ENCODE measurements at places on chromosomes 1 and 21. TPM values are rescaled to one million over a fixed set of nuclear protein-coding genes. Genes with fewer than 3 reads are reported as not detected.

- peak overlapping the region; percentile 79 for H3K27ac ChIP-seq
- DNase-seq, result no peak
- peaks cover 30% of the 10 kb centered on the region for H3K36me3 ChIP-seq
- no peaks in the 10 kb centered on the region for H3K27me3 ChIP-seq
- H3K4me1 ChIP-seq, result peaks cover 32% of the 10 kb centered on the region
- peak overlapping the region; percentile 88 for H3K4me3 ChIP-seq
These were observed 1.0 kb downstream of the ZBTB17 start for GRCh38 chr1:15974855-15975254.

DNA sequence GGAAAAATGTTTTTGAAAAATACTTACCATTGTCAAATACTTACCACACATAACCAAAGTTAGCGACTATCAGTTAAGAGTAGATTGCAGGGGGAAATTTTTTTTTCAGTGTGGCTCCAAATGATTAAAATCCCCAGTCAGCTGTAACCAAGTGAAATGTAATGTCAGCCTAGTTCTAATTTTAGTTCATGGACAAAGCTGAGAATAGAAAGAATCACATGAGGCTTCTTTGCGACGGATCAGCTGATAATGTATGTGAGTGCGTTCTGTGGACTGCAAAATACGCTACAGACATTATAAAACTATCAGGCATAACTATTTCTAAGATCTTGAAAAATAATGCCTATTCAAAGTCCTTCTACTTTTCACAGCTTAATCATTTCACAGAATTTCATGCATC lies at the start of gene LRRC39:
Gene LRRC39, minus strand, starts transcription at position 166 of the 400 bp plus-strand sequence. CDS start 9,740 bp downstream, outside the sequence.
- no peaks in the 10 kb centered on the region for H3K4me1 ChIP-seq
- DNase-seq, result no peak
- H3K27me3 ChIP-seq, result peaks cover 2% of the 10 kb centered on the region
- no peak within 1 kb of the TSS for H3K27ac ChIP-seq
- H3K4me3 ChIP-seq, result no peak within 1 kb of the TSS
- H3K36me3 ChIP-seq, result no peaks in the 10 kb centered on the region

DNA sequence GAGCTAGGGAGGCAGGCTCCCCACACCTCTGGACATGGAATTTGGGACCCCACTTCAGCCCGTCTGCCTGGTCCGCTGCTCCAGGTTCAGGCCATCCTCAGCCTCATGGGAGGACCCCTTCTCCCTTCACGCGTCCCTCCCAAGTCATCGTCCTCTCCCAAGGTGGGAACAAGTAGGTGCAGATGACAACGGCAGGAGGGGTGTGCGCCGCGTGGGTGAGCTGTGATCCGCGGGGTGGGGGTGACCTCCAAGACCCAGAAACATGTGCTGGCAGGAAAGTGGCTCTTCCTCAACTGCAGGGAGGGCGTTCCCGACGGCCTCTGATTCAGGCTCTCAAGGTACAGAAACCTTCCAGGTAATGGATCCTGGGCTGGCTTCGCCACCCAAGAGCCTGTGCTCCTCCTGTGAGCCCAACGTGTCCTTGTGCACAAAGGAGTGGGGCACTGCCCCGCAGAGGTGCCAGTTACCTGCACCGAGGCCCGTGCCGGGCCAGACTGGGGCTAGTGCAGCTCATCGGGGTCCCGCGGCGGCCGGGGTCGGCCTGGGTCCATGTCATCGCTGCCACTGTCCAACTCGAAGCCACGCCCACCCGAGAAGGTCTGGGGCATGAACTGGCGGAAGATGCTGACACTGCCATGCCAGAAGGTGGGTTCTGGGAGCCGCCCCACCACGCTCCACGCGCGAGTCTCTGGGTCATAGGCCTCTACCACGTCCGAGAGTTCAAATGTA lies 9.6 kb downstream of the KLHL21 start:
- H3K36me3 ChIP-seq, result peaks cover 65% of the 10 kb centered on the region
- no peak for DNase-seq
- H3K27me3 ChIP-seq, result no peaks in the 10 kb centered on the region

DNA sequence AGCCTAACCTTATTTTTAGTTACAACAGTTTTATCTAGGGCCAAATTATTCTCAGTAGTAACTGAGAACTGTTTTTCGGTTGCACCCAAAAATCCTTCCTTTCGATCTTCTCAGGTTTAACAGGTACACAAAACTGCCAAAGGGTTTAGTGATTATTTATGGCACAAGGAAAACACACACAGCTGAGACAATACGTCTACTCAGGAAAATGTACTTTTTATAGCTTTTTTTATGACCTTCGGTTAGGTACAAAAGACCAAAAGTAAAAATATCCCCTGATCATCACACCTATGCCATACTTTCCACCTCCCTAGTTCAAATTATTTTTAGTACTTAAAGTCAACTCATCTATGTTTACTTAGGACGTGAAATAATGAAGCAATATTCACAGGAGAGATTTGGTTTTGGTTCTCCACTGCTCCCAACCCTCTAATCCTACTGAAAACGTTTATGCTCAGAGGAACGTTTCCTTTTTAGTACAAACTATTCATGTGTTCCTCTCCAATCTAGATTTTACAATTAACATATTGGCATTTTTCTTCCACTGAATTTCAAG lies 48.7 kb downstream of the TTLL7 start:
- H3K4me1 ChIP-seq, result no peaks in the 10 kb centered on the region
- DNase-seq, result no peak
- H3K27me3 ChIP-seq, result peaks cover 2% of the 10 kb centered on the region
- H3K27ac ChIP-seq, result no peak overlapping the region
- H3K36me3 ChIP-seq, result no peaks in the 10 kb centered on the region

DNA sequence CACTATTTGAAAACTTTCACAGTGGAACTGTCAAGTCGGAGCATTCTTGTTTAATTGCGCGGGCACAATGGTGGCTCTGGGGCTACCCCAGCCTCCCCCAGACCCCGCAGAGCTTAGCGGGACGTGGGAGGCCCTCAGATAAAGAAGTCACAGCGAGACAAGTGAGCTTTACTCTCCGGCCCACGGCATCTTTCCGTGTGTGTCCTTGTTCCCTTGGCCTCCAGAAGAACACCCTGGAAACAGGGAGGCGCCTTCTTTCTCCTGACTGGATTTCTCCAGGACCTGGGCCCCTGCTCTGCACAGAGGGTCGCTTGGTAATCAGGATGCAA lies 382.8 kb downstream of the RRAGC start:
- H3K36me3 ChIP-seq, result no peaks in the 10 kb centered on the region
- no peak for DNase-seq
- H3K4me3 ChIP-seq, result no peak overlapping the region
- H3K27me3 ChIP-seq, result peaks cover 68% of the 10 kb centered on the region
- H3K4me1 ChIP-seq, result peaks cover 5% of the 10 kb centered on the region
- H3K27ac ChIP-seq, result no peak overlapping the region

GRCh38 chr1:56462209-56462608 lies 117.2 kb downstream of the PLPP3 start:
- no peak for DNase-seq
- no peak overlapping the region for H3K27ac ChIP-seq
- no peaks in the 10 kb centered on the region for H3K4me1 ChIP-seq
- no peaks in the 10 kb centered on the region for H3K36me3 ChIP-seq
- H3K4me3 ChIP-seq, result no peak overlapping the region

The CR1L gene
- total RNA-seq, result not detected

All from activated CD8-positive, alpha-beta T cell treated with anti-CD3 and anti-CD28 coated beads, Interleukin-2, amount 10 ng/mL, durations not matched to agents 7 days and 5 days (primary cell).